ENCODE measurements at places on chromosomes 2 and 18.

- no peak for DNase-seq
Observed at GRCh38 chr2:122886479-122887145, 1131.2 kb downstream of the TSN start.

DNA sequence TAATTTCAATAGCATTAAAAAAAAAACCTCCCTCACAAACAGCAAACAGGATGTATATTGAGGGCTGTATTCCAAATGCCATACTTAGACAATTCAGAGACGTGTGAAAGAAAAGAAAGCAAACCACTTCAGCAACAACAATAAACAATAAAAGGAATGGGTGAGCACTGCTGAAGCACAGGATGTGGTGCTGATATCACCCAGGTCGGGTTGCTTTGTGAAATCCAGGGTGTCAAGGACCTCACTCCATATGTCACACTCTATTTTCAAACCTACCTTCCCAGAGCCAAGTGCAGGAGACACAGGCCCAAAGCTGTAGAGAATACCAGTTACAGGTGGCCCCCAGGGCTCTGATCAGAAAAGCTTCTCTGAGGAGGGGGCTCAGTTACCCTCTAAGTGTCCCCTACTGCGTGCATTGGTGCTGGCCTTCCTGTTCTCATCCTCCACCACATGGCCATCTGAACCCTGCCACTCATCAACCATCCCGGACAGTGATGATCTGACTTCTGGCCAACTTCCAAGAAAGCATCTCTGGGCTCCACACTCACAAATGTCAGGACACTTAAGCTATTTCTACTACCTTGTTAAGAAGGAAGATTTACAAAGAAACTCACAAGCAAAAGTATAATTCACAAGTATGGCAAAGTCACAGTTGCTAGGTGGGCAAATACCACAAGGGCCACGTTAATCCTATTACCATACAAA, 363.0 kb downstream of the SS18 start:
- no peak for DNase-seq

DNA sequence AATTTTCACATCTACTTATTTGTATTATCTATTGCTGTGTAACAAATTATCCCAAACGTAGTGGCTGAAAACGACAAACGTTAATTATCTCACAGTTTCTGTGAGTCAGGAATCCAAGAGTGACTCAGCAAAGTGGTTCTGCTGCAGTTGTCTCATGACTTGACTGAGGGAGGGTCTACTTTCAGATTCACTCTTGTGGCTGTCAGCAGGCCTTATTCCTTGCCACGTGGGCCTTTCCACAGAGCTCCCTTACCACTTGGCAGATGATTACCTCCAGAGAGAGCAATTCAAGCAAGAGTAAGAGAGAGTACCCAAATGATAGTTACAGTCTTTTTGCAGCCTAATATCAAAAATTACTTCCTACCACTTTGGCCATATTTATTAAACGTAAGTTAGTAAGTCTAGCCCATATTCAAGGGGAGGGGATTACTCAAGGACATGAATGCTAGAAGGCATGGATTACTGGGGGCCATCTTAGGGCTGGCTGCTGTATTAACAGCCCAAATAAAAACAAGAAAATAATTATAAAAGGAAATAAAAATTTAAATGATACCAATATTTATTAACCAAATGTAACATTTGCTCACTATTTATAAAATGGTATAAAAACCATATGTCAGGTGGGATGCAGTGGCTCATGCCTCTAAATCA, 48.7 kb upstream of the NBEAL1 start:
- peak; percentile 58 for DNase-seq

GRCh38 chr2:149068996-149069888, 30.7 kb downstream of the LYPD6B start:
- peak; percentile 51 for DNase-seq

GRCh38 chr2:212816267-212816666, 277.7 kb upstream of the ERBB4 start:
- DNase-seq, result no peak

- no peak for DNase-seq
Observed at GRCh38 chr2:47568164-47568850, 165.4 kb downstream of the MSH2 start.

DNA sequence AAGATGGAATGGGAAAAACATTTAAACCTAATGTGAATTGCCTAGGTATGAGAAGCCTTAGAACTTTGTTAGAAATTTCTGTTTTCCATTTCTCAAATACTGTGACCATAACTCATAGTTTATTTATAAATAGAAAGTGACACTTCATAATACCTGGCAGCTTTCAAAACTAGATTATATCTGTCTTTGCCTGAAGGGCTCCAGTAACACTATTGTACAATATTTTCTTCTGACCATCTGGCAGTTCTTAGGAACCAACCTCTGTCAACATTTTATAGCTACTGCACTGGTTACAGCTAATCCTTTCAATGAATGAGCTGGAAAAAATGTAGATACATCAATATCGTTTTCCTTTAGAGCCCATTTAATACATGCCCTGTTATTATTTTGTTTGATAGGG, 237.4 kb downstream of the CAMKMT start:
- peak; percentile 16 for DNase-seq

- DNase-seq, result no peak
Observed at GRCh38 chr2:241612156-241613016, 24.6 kb downstream of the THAP4 start.

All from epithelial cell of esophagus (primary cell).